ENCODE measurements at places on chromosomes 6 and 20.

- no peak for DNase-seq
Observed at GRCh38 chr6:82608781-82609180, 245.2 kb downstream of the TPBG start.

DNA sequence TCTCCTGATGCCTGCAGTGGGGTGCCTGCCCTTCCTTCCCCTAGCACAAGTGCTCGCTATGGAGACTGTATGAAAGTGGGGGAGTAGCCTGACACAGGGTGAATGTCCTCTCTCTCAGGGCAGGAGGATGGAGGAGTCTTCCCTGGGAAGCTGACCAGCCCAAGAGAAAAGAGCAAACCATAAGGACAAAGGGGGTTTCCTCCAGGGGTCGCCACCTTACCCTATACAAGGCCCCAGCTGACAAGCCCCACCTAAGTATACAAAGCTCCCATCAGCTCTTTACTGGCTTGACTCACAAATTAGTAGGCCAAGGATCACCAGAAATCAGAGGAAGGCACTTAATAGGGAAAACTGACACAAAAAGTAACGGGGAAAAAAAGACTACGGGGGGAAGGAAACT lies 54.1 kb downstream of the PLAGL1 start:
- DNase-seq: no peak

DNA sequence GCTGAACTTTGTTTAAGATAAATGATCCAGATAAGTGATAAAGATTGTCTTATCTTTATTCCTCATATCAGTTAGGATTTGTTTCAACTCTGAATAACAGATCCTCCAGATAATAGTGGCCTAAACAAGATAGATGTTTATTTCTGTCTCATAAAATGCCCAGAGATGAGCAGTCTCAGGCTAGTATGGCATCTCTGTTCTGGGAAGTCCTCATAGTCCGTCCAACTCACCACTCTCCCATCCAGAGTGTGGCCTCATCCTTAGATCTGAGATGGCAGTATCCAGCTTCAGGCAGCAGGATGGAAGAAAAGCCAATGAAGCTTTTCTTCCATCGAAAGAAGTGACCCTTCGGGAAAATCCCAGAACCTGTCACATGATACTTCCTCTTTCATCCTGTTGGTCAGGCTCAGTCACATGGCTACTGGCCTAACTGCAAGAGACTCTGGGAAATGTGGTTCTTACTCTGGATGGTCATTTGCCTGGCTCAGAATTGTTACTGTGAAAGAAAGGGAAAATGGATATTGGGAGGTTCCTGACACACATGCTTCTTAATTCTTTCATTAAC lies 29.4 kb upstream of the TAGAP start:
- peak; percentile 44 for DNase-seq

- no peak for DNase-seq
Observed at GRCh38 chr20:24782801-24783630, 166.1 kb upstream of the CST7 start.

DNA sequence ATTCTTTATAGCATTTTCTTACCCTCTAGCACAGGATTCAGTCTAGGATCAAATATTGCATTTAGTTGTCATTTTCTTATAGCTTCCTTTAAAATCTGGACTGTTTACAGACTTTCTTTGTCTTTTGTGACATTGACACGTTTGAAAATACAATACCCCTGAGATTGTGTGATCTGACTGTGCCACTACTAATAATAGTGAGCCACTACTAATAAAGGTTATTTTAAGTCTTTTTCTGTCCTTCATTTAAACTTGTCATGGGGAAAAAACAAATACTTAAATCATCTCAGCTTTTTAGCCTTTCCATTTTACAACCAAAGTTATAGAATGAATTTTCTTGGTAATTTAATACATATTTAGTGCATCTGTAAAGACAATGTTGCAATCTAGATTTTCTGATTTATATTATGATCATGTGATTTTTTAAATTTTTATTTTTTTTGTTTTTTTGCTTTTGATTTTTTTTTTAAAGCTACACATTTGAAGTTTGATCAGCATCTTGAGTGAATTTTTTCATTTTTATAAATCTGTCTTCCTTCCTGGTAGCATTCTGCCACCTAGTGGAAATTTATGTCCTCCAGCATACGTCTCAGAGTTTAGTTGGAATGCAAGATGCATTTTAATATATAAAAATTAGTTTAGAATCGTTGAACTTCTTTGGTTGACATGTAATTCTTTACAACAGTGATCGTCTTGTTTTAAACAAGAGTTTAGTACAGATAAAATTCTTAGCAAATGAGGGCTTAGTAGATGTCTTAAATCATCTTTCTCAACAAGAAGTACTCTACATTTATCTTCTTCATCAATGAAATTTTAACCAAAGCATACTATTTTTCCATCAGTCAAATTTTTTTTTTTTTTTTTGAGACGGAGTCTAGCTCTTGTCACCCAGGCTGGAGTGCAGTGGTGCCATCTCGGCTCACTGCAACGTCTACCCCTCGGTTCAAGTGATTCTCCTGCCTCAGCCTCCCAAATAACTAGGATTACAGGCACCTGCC lies 119.4 kb downstream of the NCOA3 start:
- peak; percentile 70 for DNase-seq

GRCh38 chr6:106730718-106731117 lies 101.3 kb downstream of the QRSL1 start:
- no peak for DNase-seq

GRCh38 chr6:64146094-64146493 lies 510.5 kb downstream of the PHF3 start:
- DNase-seq: no peak

DNA sequence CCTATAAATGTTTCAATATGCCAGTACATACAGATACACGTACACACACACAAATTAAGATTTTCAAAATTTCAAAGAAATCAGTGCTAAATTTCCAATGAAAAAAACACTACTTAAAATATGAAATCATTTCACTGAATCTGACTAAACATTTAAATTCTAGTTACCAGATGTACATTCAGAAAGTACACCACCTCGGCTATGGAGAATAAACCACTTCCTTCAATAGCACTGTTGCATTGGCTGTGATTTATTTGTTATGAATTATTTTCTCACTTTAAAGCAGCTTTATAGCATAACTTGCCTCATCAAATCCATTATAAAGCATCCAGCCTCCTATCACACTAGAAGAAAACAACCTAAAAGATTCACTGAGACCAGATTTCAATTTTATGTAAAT lies 36.6 kb downstream of the HBS1L start:
- no peak for DNase-seq

DNA sequence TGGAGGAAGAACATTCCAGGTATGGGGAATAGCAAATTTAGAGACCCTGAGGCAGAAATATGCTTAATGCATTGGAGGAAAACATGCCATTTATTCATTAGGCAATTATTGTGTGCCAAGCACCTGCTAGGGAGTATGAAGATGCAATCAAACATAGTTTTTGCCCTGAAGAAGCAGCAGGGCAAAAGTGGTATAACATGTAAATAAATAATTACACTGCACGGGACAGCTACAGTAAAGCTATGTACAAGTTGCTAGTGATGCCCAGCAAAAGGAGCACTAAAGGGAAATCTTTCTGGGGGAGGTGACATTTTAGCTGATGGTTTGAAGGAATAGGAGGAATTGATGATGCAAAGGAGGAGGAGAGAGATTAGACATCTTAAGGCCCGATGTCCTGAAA lies 624 bp upstream of the TJAP1 start:
- DNase-seq: no peak

DNA sequence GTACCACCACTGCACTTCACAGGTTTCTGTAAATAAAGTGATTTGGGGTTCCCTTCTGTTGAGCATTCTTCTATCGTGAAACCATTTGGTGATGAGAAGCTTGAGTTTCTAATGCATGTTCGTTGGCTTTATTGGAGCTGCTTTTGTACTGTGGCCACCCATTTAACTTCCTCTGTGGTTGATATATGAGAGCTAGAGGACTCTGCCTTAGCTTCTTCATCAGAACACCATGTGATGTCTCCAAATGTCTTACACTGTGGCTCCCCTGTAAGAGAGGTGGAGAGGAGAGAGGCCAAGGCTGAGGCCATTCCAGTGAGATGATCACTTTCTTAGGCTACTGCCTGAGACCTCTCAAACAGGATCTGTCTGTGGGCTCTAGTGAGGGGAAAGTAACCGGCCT lies 114.5 kb downstream of the SLC16A10 start:
- peak; percentile 12 for DNase-seq

DNA sequence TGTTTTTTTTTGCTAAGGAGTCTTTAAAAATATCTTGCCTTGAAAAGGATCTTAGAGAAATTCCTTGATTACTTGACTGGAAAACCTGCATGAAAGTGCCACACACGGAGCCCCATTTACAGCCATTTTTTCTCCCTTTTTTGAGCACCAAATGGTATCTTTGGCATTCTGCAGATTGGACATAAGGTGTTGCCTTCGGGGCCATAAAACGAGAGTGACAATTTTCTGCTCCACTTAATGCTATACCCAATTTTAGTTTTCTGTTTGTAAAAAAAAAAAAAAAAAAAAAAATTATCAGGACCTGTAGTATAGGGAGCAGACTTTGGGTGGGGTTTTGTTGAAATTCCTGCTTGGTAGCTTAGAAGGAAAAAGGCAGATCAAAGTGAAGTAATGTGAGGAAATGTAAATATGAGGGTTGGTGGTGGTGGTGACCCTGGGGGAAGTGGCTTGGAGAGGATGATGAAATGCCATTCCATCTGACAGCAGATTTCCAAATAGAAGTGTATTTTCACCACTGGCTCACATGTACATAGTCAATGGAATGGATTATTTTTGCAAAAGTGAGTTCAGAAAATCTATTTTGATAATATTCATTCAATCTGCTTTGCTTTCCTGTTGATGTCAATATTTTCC lies 212.1 kb upstream of the SOX4 start:
- peak; percentile 82 for DNase-seq

DNA sequence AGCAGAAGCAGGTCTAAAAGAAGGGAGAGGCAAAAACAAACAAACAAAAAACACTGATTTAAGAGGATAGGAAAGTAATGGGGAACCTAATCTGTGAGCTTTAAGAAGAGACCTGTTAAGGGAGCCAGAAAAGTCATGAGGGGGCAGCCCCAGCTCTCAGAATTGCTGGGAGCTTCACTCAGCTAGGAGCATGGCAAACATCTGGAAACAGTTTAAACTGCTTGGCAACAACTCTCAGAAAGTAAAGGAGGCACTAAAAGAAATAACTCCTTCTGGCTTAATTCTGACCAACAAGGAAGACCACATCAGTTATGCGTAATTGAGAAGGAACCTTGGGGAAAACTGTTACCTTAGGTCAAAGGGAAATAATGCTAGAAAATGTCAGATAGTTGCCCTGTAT lies 121.4 kb downstream of the LAMP5 start:
- no peak for DNase-seq

DNA sequence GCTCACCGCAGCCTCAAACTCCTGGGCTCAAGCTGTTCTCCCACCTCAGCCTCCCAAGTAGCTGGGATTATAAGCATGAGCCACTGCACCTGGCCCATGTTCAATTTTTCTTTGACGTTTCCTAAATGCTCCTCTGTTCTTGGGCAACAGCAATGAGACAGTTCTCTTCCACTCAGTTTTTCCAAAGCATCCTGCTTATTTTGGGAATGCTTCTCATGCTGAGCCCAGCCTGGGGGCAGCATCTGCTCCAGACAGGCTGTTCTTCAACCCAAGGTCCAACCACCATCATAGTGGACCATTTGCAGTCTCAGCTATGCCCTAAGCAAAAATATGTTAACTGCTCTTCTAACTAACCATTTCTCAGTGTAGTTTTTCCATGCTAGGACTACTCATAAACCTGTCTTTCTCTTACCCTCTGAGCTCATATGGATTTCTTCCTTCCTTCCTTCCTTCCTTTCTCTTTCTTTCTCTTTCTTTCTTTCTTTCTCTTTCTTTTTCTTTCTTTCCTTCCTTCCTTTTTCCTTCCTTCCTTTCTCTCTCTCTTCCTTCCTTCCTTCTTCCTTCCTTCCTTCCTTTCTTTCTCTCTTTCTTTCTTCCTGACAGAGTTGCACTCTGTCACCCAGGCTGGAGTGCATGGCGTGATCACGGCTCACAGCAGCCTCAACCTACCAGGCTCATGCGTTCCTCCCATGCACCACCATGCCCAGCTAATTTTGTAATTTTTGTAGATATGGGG lies 48.4 kb downstream of the GCNT2 start:
- DNase-seq: no peak

- DNase-seq: no peak
Observed at GRCh38 chr20:8255945-8256632, 124.0 kb downstream of the PLCB1 start.

GRCh38 chr6:144103026-144103563 lies 7.7 kb upstream of the SF3B5 start:
- DNase-seq: no peak

DNA sequence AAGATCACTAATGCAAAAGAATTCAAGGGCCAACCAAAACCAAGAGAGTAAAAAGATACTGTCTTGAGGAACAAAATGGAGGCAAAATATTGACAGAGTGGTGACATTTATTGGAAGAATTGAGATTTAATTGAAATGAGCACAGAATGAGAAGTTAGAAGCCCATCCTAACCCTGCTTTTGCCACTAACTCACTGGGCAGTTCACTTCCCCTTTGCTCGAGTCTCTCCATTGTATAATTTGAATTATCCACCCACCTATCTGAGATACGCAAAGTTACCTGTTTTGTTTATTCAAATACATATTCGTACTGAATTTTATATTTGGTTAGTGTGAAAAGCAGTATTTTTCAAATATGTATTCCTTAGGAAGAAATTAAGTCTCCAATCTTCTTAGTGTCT lies 204.5 kb upstream of the PRDM1 start:
- no peak for DNase-seq
